ENCODE measurements at places on chromosomes 11 and 22.

GRCh38 chr11:12721816-12722604 lies 47.8 kb downstream of the TEAD1 start:
- no peak for DNase-seq

DNA sequence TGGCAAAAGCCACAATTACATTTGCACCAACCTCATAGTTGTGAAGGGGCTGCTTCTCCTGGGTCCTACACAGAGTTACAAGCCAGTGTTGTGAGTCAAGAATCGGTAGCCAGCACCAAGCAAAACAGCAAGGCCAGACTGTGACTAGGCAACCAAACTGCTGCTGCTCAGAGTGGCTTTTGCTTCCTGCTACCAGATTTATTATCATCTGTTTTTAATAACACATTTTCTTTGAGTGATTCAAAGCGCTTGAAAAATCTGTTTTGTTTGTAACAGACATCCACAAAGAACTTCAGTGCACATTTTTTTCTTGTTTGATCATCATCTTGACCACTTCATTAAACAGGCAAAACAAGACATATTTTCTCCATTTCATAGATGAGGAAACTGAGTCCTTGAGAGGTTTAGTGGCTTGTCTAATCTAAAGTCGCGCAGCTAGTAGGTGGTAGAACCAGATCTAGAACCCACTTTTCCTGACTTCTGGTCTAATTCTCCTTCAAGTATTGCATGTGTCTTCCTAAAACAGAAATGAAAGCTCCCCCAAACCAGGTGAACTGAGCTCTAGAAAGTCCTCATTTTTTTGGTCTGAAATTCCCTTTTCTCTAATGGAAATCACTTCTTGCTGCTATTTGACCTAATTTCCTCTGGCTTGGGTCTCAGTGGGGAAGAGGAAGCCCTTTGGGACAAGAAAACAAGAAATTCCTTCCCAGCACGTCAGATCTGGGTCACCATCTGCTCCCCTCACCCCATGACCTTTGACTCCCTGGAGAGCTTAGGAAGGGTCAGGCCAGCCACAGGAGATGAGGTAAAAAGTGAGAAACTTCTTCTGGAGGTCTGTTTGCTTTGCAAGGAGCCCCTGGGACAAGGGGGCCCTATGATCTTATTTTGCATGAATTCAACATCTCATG lies 39.9 kb downstream of the CWC15 start:
- no peak for DNase-seq

- no peak for DNase-seq
Measured at GRCh38 chr22:47010211-47010610, 247.8 kb downstream of the TBC1D22A start.

DNA sequence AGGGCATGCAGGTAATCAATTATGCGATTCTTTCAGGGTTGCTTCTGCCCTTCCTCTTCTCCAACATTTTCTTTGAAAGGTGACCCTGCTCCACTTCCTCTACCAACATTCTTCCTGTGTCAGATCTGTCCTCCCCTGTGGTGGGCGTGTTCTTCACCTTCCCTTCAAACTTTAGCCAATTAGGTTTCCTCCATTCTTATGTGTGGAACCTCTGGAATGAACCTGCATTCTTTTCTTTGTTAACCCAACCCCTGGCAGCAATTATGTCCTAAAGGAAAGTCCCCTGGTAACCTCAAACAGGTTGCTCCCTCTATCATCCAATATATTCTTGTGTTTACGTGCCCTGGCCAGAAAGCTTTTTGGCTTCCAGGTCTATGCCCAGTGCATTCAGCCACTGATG lies 22.4 kb downstream of the KIRREL3 start:
- DNase-seq, result no peak

DNA sequence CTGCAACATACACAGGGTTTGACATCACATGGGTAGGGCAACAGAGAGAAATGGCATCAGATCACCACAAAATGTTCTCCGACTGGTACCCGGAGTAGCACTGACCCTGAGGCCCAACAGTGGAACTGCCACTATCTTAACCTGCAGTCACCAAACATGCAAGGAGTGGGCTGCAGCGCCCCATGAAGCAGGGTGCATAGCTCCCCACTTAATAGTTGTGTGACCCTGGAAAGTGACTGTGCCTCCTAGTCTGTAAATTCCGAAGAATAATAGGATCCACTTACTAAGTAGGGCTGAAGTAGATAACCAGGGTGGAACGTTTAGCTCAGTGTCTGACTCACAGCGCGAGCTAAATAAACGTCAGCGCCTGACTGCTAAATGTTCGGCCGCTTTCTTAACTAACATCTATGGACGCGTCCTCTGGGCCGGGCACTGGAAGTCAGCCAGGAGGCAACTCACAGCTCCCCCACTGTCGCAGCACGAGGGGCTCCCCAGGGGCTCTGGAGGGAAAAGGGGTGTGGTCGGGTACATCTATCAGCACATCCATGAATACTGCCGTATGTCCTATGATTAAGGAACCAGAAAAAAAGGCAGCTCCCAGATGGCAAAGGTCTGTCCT lies 777 bp downstream of the LTO1 start:
- DNase-seq, result no peak

GRCh38 chr11:112993808-112994207 lies 32.6 kb downstream of the NCAM1 start:
- no peak for DNase-seq

DNA sequence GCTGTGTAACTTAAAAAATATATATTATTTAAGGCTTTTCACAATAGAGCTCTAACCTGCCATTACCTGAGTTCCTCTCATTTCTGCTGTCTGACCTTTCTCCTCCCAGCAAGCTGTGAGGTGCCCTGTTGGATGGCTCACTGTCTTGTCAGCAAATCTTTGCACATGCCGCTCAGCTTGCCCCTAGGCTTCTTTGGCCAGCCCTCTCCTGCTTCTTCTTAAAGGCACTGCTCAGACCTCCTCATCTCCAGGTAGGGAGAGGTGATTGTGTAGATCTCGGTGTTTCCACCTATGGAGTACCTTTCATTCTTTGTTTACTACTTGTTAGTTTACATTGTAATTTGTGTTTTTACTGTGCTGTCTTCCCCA lies 96.5 kb downstream of the EXT2 start:
- no peak for DNase-seq

DNA sequence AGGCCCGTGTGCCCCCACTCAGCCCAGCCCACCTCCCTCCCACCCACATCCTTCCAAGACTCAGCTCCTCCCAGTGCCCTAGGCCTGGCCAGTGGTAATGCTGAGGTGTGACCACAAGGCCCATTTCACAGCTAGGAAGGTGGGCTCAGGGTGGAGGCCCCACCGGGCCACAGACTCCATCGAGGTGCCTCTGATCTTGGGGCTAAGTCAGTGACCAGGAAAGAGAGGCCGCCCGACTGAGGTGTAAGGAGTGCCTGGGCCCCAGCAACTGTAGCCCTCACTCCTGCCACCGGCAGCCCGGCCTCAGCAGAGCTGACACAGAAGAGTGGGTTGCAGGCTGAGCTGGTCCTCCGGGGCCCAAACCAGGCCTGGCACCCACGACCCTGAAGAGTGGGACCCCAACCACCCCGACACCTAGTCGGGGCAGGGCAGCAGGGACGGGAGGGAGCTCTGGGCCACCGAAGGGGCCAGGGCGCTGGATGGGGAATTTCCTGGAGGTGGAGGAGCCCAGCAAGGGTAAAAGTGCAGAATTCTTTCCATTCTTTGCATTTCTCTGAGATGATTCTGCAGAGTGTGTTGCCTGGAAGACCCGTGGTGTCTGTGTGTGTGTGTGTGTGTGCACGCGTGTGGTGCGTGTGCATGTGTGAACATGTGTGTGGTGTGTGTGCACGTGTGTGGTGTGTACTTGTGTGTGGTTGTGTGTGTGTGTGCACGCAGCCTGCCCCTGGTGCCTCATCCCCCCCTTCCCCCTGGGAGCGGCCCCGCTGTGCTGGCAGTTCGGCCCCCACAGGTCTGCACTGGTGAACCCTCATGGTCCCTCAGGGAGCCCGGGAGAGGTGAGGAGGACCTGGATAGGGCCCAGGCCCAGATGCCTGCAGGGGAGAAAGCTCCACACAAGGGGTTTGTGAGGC lies 8.3 kb upstream of the PIM3 start:
- DNase-seq, result no peak

- DNase-seq, result no peak
Measured at GRCh38 chr22:46275455-46276122, 7.8 kb downstream of the TTC38 start.

DNA sequence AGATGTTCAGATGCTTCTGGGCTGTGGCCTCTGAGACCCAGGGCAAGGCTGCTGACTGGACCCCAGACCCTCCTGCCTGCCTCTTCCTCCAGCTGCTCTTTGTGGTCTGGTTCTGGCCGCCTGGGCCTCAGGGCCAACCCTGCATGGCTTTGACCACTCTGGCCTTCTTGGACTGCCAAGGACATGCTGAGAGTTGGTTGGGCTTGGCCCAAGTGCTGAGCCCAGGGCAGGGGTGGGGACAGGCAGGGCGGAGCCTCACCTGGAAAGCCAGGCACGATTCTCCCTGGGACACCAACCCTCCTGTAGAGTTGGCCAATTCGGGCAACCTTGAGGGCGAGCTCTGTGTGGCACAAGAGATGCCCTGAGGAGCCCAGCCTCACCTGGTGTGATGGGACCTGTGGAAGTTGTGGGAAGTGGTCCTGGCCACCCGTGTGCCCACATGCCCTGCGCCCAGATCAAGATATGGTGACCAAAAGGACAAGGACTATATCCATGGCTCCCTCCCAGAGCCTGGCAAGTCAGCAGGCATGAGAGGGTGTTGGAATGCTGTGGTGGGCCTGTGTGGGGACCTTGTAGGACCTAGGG lies 11.6 kb downstream of the TANGO2 start:
- no peak for DNase-seq

- DNase-seq, result no peak
Measured at GRCh38 chr11:1510928-1511327, 24.3 kb upstream of the MOB2 start.

DNA sequence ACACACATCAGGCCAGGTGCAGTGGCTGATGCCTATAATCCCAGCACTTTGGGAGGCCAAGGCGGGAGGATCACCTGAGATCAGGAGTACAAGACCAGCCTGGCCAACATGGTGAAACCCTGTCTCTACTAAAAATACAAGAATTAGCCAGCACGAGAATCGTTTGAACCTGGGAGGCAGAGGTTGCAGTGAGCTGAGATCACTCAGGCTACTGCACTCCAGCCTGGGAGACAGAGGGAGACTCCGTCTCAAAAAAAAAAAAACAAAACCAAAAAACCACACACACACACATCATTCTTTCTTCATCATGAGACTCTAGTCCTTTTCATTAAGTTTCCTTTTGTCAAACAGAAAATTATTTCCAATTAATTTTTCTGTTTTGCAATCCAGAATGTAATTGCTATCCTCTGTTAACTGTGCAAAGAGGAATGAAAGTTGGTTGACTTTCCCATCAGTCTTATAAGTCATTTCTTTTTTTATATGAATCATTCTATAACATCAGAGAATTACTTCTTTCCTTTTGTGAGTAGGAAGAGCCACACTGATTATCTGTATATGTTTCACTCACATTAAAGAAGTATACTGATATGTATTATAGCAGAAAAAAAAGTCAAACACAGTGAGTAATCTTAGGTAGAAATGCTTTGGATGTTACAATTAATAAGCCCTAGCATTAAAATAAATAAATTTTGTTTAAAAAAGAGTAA lies 52.2 kb downstream of the HORMAD2 start:
- no peak for DNase-seq

- no peak for DNase-seq
Measured at GRCh38 chr22:27775087-27775698, 26.4 kb downstream of the MN1 start.

GRCh38 chr11:78552881-78553280 lies 21.8 kb downstream of the NARS2 start:
- DNase-seq, result no peak

DNA sequence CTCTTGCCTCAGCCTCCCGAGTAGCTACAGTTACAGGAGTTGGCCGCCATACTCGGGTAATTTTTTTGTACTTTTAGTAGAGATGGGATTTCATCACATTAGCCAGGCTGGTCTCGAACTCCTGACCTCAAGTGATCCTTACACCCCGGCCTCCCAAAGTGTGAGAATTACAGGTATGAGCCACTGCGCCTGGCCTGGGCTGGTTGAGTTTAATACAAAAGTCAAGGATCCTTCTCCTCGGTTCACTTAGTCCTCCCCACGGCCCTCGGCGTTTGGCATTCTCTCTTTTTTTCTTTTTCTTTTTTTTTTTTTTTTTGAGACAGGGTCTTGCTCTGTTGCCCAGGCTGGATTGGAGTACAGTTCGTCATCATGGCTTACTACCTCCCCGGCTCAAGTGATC lies 33.0 kb downstream of the MCHR1 start:
- DNase-seq, result no peak

- DNase-seq, result no peak
Measured at GRCh38 chr22:38087855-38088254, 3.9 kb upstream of the SLC16A8 start.

- DNase-seq, result no peak
Measured at GRCh38 chr11:32232516-32232915, 141.6 kb downstream of the RCN1 start.

GRCh38 chr22:47280301-47280700 lies 517.9 kb downstream of the TBC1D22A start:
- DNase-seq, result no peak

DNA sequence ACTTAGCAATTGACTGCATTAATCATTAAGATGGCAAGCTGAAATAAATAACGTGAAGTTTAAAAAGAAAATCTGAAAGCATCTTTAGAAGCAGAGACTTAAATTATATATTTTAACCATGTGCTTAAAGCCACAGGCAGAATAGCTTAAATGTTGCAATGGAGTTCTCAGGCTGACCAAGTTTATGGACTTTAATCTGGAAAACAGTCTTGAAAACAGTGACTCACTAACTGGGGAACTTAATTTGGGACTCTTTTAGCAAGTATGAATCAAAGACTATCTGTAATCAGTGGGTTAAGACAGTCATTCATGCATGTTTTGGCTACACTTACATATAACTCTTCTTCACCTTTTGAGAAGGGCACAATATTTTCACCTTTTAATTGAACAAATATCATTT lies 12.6 kb upstream of the GLYATL1 start:
- peak; percentile 34 for DNase-seq

DNA sequence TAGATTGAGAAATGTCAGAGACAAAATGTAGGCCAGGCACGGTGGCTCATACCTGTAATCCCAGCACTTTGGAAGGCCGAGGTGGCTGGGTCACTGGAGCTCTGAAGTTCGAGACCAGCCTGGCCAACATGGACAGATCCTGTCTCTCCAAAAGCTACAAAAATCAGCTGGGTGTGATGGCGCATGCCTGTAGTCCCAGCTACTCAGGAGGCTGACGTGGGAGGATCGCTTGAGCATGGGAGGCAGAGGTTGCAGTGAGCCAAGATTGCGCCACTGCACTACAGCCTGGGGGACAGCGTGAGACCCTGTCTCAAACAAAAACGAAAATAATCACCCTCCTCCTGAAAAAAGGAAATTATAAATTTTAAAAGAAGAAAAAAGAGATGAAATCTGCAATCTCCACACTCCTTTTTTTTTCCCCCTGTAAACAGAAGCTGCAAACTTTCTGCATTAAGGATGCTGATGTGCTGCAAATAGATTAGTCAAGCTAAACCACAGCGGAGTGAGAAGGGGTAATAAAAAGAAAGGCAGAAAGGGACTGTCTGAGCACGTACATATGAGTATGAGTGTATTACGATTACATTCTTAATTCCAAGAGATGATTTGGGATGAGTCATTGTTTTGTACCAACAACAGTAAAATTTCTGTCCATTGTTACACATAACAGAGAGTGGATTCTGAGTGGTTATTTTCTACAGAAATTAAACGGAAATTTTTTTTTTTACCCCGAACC lies 87.3 kb downstream of the SIK3 start:
- peak; percentile 73 for DNase-seq

GRCh38 chr11:95705485-95706124 lies 84.0 kb downstream of the FAM76B start:
- peak; percentile 71 for DNase-seq

Data from H4 (cell line).